GM18507 (cell line): ENCODE measurements at places on chromosomes 2 and 18.
A peak's percentile ranks its signal among the peaks of the same experiment; 100 is the strongest.

DNA sequence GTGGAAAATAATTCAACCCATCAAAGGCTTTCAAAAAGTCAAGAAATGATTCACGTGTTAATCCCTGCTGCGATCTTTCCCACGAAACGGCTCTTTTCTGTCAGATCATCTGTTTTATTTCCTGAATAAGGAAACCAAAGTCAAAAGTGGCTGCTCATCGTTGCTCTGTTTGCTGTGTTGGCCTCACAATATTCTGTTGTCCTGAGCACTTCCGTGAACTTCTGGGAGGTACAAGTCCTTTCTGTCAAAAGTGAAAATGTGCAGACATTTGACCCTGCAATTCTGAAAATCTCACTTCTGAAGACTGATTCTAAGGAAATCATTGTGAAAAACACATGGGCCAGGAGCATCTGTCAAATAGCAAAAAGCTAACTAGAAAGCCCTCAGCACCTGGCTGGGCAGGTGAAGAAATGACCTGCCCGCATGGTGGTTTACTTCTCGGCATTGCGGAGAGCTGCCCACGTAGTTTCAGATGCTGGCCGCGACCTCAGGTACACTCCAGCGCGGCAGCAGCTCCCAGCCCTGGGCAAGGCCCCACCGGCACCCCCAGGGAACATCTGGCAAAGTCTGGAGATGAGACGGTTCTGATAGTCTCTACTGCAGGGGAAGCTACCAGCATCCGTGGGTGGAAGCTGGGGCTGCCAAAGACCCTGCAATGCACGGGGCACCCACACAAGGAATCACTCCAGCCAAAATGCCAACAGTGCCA lies 31.9 kb upstream of the GPC1 start:
- no peak for DNase-seq

DNA sequence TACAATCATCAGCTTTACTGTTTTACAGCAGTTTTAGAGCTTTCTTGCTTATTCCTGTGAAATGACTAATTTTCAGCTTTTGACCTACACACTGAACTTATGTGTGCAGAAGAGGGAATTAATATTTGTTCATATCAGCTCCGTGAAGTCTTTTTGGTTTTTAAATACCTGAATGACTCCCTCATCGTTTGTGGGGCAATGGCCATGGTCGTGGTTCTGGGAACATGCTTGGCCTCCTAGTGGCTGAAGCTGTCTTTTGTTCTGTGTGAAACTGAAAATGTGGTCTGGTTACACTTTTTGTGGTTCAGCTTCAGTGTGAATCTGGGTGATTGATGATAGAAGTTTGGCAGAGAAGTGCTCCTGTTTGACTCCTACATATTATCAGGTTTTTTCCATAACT lies 408.1 kb downstream of the THSD7B start:
- peak; percentile 7 for DNase-seq

DNA sequence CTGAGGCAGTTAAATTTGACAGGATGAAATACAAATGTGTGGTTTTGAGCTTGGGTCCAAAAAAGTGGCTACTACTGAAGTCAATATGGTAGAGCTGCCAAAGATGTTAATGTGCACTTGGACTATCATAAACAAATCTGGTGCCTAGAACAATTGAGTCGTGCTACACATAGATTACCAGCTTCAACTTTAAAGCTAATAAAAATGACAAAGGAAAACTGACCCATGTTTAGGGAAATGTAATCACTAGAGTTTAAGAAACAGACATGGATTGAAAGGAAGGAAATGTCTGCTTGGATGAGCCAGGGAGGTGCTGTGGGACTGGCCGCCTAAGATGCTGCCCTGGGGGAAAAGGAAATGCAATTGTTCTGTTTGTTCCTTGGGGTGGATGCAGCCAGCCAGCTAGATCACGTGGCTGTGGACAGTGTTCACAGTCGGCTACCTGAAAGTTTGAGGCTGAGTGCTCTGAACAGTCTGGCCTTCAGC lies 36.6 kb downstream of the CYB5A start:
- no peak for DNase-seq

DNA sequence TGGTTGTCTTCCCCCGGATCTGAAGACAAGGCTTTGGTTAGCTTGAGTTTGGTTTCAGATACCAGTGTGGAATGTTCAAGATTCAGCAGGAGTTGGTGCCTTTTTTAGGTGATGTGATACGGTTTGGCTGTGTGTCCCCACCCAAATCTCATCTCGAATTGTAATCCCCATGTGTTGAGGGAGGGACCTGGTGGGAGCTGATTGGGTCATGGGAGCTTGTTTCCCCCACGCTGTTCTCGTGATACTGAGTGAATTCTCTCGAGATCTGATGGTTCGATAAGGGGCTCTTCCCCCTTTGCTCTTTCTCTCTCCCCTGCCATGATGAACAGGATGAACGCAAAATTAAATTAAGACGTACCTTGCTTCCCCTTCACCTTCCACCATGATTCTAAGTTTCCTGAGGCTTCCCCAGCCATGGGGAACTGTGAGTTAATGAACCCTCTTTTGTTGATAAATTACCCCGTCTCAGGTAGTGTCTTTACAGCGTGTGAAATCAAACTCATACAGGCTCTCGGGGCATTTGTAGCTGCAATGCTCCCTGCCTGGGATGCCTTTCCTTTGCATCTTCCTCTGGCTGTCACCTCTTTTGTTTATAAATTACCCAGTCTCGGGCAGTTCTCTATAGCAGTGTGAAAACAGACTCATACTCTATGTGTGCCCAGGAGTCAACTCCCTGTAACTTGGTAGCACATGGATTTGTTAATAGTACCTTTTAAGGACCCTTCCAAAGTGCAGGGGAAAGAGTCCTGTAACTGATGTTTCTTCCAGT lies 21.3 kb downstream of the PDCD1 start:
- DNase-seq = no peak

DNA sequence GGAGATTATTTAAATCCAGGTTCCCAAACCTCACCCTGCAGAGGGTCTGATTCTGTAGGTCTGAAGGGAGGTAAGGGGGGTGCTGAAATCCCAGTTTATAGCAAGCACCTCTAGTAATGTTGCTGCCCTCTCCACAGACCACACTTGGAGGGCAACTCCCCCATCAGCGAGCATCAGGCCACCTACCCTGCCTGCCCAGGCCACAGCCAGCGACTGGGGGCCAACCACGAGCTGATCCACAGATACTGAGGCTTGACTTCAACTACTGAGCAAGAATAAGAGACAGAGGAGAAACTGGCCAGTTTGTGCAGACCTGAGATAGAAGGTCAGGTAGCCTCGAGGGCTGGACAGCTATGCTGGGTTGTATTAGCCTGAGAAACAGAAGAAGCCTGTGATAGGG lies 36.3 kb upstream of the LBH start:
- no peak for DNase-seq

DNA sequence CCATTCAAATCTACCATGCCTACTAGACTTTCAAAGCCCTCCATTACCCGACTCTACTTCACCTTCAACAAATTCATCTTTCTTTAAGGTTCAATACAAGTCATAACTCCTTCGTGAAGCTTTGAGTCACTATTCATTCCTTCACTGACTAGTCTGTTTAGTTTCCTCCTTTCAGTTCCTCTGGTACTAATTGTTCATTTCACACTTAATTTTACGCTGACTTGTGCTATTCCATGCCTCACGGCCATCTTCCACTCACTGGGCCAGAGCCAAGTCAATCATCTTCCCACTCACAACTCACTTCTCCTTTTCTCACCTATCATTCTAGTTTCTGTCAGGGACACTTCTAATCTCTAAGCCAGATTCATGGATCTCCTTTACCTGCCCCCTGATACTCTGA lies 136.2 kb downstream of the MTX2 start:
- peak; percentile 7 for DNase-seq

GRCh38 chr2:31522786-31523185 lies 58.0 kb downstream of the SRD5A2 start:
- no peak for DNase-seq

DNA sequence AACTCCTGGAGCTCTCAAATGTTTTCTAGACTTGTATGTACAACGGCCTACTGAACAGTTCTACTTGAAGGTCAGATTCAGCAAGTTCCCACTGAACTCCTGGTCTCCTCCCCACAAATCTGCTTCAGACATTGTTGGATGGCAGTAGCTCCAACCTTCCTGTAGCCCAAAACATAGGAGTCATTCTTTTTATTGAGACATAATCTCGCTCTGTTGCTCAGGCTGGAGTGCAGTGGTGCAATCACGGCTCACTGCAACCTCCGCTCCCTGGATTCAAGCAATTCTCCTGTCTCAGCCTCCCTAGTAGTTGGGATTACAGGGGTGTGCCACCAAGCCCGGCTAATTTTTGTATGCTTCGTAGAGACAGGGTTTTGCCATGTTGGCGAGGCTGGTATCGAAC lies 47.3 kb downstream of the QPCT start:
- no peak for DNase-seq

DNA sequence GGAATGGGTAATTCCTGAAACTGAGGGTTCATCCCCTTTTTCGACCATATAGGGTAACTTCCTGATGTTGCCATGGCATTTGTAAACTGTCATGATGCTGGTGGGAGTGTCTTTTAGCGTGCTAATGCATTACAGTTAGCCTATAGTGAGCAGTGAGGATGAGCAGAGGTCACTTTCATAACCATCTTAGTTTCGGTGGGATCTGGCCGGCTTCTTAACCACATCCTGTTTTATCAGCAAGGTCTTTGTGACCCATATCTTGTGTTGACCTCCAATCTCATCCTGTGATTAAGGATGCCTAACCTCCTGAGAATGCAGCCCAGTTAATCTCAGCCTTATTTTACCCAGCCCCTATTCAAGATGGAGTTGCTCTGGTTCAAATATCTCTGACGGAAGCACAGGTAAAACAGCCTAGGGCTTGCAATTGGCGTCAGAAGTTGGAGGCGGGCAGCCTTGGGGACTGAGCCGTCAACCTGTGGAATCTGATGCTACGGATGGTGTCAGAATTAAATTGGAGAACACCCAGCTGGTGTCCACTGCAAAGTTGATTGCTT lies 19.5 kb downstream of the RALBP1 start:
- DNase-seq = no peak

GRCh38 chr2:134466141-134466540 lies 212.3 kb downstream of the MGAT5 start:
- no peak for DNase-seq

- no peak for DNase-seq
These were observed 84.5 kb upstream of the DTNB start for GRCh38 chr2:25757906-25758305.

GRCh38 chr18:24208270-24209035 lies 69.6 kb downstream of the CABYR start:
- no peak for DNase-seq

DNA sequence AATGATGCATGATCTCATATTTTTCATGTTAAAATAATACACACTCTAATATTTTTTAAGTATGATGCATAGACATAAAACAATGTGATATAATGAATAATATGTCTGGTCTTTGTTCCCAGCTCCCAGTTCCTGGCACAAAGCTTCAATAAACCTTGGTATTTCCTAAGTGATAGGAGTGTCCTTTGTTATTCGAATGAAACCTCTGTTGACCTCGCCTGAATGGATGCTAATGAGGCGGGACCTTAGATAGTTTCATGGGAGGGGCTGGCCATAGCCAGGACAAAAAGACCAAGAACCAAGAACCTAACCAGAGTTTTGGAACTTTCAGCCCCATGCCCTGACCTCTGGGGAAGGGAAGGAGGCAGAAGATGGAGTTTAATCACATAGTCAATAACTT lies 257.7 kb upstream of the COPS8 start:
- no peak for DNase-seq

DNA sequence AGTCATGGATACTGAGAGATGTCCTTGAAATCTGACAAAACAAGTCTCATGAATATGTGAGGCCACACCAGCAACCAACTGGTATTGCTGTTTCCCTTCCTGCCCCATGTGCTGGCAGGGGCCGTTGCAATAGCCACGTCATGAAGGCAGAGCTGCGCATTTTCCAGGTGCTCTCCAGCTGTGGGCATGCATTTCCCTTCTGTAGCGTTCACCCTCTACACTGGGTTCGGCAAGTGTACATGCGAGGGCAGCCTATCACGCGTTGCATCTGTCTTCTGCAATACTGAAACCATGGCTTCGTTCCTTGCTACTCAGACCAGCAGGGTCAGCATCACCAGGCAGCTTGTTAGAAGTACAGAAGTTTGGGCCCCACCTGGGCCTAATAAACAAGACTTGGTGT lies 17.4 kb downstream of the ARL4C start:
- DNase-seq = no peak

- DNase-seq = no peak
These were observed 71.1 kb downstream of the DSC3 start for GRCh38 chr18:30971338-30971956.

DNA sequence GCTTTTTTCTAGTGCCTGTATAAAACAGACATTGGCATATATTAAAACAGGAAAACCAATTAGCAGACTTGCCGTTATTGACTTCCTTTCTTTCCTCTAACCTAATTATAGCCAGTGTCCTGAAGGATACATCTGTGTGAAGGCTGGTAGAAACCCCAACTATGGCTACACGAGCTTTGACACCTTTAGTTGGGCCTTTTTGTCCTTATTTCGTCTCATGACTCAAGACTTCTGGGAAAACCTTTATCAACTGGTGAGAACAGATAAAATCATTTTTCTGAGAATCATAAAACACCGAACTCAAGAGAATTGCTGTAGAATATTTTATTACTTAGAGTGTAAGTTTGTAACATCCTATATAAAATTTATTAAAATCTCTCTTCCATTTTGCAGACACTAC lies 74.3 kb downstream of the SCN2A start:
- DNase-seq = no peak

DNA sequence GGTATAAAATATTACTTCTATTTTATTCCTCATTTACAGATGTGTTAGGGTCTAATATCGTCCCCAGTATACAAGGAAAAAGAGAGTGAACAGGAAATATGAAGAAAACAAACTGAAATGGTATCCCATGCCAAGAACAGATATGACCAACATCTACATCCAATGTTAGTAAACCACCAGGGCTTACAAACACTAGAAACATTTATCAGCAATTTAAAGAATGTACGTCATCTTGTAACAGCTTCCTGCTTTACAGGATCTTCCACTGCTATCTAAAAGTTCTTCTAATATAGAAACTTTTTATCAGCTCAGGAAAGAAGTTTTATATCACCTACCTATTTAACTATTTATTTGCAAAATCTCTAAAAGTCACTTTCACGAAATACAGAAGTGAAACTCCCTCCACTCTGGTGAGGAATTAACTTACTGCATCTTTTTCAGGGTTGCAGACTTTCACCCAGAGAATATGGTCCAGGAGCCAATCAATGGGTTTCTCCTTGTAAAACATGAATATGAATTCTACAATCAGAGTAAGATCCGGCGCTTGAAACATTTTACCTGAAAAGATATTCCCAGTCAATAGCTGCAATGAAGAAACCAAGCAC lies 35.2 kb downstream of the UNC50 start:
- DNase-seq = no peak

DNA sequence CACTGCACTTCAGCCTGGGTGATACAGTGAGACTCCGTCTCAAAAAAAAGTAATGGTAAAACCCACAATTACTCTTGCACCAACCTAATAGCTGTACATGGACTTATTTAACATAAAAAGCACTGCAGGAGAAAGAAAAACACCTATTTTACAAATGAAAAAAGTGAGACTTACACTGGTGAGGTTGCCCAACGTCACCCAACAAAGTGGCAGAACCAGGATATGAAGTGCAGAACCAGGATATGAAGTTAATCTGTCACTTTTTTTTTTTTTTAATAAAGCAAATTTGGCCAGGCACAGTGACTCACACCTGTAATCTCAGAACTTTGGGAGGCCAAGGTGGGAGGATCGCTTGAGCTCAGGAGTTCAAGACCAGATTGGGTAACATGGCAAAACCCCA lies 13.5 kb upstream of the STK17B start:
- no peak for DNase-seq

- no peak for DNase-seq
These were observed 318.7 kb downstream of the MEIS1 start for GRCh38 chr2:66753660-66754059.

GRCh38 chr2:35339211-35339610 lies 1016.4 kb upstream of the CRIM1 start:
- no peak for DNase-seq

- DNase-seq = no peak
These were observed 499.0 kb downstream of the TMX3 start for GRCh38 chr18:68215931-68216330.
